NCI-H1694 treated with DMSO at 0.1 percent for 48 hours (cell line): ENCODE measurements at places on chromosomes 12 and 14.

- no peak for DNase-seq
These were observed 65.2 kb downstream of the PPP2R5E start for GRCh38 chr14:63478010-63478409.

- DNase-seq: no peak
These were observed 93.4 kb downstream of the DIO2 start for GRCh38 chr14:80117876-80118275.

DNA sequence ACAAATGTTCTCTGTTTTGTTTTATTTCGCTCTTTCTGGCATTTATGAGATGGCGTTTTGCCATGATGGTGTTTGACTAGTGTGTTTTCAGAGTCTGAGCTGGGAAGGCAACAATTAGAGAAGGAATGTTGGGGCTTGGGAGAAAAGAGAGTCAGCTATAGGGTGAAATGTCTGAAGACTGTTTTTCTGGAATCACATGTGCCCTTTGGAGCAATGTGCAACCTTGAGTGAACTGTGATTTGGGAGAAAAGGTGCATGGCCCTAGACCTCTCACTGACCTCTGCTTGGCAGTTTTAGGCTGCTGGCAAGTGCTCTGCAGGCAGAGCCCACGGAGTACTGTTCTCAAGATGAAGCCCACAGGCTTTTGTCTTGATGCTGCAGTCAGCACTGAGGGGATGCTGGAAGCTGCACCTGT, 379.9 kb upstream of the PDE3A start:
- peak; percentile 13 for DNase-seq

DNA sequence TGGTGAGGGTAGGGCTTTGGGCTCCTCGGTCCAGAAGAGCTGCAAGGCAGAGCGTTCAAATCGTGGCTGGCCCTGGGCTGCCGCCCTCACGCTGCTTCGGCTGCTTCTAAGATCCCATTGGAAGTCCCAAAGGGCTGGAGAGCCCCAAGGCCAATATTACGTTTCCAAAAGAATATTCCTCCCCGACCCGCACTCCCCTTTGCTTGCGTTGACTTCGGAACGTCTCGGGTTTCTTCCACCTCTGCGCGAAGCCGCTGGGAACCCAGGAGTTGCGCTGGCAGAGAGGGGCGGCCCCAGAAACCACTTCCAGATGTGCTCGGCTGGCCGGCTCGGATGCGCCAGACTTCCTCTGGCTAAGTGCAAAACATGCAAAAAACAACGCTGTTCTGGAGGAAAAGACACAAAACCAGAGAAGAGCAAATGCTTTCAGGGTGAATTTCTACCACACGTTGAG, at the start of gene GLT8D2:
Gene GLT8D2, minus strand, starts transcription at position 285 of the 454 bp plus-strand sequence. CDS start 30,539 bp downstream, outside the sequence.
- DNase-seq: no peak

DNA sequence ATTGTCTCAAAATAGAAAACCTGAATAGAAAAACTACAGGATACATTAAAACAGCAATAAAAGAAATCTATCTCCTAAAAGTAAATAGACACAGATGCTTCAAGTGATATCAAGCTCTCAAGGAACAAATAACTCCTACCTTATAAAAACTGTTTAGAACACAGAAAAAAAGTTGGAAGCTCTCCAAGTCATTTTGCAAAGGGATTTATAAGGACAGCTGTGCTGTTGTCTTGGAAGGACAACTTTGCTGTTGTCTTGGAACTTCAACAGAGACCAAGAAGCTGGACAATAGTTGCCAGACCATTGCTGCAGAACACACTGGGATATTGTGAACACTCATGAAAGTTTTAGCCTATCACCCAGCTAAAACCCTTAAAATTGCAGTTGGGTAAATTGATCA, 780.7 kb downstream of the FLRT2 start:
- no peak for DNase-seq

- no peak for DNase-seq
These were observed 2.7 kb downstream of the SERPINA11 start for GRCh38 chr14:94449930-94450329.

GRCh38 chr14:68979722-68980451, 785 bp upstream of the ACTN1 start:
- DNase-seq: no peak

DNA sequence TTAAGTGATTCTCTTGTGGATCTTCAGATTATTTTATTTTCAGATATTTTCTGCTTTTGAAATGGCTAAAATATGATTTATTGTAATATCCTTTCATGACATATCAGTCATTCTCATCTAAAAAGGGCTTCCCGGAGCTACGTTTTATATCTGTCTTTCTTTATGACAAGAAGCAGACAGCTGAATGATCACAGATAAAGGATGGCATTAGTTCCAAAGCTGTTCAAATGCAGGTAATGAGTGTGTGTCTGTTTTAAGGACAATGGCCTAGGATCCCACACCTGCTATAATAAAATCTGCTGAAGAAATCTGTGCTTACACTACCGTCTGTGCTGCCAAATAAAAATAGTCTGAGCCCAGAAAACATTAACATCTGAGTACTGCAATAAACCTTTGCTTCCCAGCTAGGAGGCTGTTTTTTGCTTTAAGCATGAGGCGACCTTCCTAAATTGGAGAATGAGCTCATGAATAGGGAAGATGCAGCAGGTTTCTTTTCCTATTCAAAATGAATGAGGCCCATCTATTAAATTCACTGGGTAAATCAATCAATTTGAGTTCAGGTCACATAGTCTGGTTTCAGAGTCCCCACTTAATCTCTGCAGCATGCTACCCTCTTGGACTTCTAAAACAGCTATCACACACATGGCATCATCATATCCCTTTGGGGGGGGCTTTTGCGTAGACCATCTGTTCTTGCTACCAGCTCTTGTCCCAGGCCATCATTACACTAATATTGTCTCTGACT, 498.5 kb downstream of the NELL2 start:
- DNase-seq: peak; percentile 84

- peak; percentile 85 for DNase-seq
These were observed 5.2 kb downstream of the IRF2BPL start for GRCh38 chr14:77023001-77023996.

DNA sequence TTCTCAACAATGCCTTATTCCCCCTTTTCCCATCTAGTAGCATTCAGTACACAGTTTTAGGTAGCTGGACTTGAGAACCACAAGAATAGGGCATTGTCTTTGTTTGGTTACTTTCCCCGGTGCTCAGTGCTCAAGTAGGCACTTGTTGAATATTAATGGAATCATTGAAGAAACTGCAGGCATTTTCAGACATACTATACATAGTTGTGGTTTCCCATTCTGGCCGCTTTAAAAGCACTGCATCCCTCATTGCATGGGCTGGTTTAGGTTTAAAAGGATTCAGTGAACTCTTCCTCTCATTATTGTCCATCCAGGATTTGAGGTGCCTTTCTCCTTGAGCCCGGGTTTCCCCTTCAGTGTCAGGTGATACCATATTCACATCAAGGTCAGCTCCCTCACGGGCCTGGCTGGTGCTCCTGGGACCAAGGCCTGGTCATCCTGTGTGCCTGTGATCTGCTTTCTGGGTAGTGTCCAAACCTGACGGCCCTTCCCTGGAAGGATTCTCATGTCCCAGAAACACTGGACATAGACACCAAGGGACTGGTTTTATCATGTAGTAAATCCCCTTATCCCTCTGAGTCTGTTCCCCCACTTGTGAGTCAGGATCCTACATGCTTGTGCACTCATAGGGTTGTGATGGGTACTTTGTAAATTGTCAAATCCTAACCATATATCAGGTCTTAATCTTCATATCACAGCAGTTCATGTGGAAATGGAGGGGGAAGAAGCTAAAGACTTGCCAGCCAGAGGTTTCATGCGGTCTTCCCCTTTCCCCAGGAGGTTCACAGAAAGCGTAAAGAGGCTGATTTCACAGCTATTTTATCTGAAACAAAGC, 7.4 kb downstream of the TCP11L2 start:
- no peak for DNase-seq

- DNase-seq: no peak
These were observed 81.2 kb upstream of the ETV6 start for GRCh38 chr12:11568155-11568761.

DNA sequence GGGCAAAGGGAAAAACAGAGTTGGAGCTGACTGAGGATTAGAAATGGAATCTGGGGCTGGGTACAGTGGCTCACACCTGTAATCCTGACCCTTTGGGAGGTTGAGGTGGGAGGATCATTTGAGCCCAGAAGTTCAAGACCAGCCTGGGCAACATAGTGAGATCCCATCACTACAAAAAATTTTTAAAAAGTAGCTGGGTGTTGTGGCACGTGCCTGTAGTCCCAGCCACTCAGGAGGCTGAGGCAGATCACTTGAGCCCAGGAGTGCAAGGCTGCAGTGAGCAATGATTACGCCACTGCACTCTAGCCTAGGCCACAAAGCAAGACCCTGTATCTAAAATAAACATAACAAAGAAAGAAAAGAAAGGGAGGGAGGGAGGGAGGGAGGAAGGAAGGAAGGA, 14.9 kb upstream of the DCP1B start:
- DNase-seq: no peak

GRCh38 chr14:36066636-36067035, 109.9 kb downstream of the PTCSC3 start:
- DNase-seq: no peak

DNA sequence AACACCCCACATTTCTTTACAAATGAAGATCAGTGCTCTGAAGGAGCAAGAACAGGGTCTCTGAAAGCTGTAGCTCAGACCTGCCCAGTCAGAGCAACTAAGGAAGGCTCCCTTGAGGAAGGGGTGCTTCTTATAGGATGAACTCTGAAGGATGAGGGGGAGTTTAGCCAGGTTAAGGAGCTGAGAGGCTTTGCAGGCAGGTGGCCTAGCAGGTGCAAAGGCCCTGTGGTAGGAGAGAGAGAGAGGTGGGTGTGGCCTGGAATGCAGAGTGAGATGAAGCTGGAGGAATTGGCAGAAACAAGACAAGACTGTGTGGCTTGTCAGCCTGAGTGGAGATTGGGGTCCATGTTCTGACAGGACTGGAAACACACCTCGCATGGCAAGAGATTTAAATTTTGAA, 20.5 kb upstream of the FAM222A start:
- DNase-seq: no peak

DNA sequence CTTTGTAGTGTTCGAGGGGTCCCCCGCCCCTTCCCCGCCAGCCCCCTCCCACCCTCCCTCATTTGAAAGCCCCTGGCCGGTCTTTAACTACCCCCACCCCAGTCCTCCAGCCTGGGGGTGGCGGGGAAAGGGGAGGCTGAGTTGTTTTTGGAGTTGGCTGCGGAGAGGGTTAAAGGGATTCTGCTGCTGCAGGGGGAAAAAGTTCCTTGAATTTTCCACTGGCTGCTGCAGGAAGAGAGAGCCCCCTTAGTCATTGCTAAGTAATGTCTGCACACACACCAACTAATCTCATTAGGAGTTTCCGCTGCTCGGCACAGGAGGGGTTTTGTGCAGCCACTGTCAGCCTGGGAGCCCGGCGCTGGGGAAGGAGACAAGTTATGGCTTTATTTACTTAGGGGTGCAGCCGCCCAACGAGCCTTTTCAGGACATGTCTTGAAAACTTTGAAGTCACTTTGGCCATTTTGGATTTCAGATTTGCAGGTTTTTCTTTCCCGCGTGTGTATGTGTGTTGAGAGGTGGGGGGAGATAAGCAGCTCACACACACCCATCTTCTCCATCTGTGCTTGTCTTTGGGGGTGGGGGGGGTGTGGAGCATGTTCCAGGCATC, 1.8 kb downstream of the ELK3 start:
- DNase-seq: no peak

- DNase-seq: no peak
These were observed 201.8 kb downstream of the NUBPL start for GRCh38 chr14:31763041-31763440.

DNA sequence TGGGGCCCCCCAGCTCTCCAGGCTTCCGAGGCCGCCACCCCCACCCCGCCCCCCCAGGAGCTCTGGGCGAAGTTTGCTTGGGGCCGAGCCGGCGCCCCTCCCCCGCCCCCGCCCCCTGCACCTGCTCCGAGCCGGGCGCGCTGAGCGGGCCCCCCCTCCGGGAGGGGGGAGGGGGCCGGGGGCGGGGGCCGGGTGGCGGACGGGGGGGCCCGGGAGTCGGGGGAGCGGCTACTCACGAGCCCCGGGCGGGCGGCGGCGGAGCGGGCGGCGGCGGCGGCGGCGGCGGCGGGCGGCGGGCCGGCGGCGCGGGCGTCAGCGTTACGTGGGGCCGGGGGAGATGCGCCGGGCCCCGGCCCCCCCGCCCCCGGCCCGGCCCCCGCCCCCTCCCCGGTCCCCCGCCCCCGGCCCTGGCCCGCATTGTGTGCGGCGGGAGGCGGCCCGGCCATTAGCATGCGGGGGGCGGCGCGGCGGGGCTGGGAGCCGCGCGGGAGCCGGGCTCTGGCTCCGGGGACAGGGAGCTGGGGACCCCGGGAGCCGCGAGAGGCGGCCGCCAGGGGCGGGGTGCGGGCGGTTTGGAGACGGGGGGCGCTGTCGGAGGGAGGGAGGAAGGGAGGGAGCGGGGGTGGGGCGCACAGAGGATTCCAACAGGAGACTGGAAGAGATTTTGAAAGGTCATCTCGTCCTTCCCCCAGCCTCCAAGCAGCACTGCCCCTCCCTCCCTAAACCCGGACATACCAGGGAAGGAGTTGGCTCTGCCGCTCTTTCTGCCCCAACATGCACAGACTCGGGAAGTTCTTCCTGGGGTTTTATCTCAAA, at the start of gene ZNF219:
Gene ZNF219, minus strand, starts transcription at position 580 of the 816 bp plus-strand sequence. CDS start 5,064 bp downstream, outside the sequence.
- DNase-seq: peak; percentile 37

DNA sequence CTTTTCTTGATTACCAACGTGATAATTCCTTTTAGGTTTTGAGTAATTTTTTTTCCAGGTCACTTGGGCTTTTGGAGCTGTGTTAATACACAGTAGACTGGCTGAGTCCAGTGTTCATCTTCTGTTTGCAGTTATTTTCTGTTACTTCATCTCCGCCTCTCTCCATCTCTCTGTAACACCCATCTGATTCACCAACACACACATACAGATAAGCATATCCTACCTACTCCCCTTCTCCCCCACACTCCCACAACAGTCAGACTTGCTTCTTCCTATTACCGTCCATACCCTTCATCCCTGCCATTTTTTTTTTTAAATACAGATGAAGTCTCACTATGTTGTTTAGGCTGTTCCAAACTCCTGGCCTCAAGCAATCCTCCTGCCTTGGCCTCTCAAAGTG, 72.7 kb upstream of the MANSC4 start:
- no peak for DNase-seq

- peak; percentile 59 for DNase-seq
These were observed 3.1 kb downstream of the C14orf180 start for GRCh38 chr14:104582662-104583061.

- DNase-seq: no peak
These were observed 16.4 kb upstream of the PUS1 start for GRCh38 chr12:131912518-131913274.

- DNase-seq: no peak
These were observed 52.7 kb downstream of the KCNA5 start for GRCh38 chr12:5096241-5096924.

DNA sequence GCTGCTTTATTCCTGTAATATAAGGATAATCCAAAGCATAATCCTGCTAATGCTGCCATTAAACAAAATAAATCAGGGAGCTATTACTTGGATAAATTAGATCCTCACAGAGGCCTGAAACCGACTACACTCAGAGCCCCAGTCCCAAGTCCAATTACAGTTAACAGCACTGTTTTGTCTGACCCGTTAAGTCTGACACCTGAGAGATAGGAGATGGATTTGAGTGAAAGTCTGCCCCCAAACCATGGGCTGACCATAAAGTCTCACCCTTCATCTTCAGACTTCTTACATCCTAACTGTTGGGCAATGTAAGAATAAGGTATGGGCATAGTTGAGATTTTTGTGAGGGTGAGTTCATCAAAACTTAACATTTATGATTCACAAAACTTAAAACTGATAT, 181.7 kb downstream of the PLCZ1 start:
- DNase-seq: no peak

GRCh38 chr12:18428416-18428815, 167.1 kb downstream of the PIK3C2G start:
- DNase-seq: no peak

GRCh38 chr12:64915242-64915641, 90.8 kb downstream of the TBC1D30 start:
- DNase-seq: no peak
